Umbilical cord (tissue), 2 donors: ENCODE measurements at places on chromosomes 1 and 21.

DNA sequence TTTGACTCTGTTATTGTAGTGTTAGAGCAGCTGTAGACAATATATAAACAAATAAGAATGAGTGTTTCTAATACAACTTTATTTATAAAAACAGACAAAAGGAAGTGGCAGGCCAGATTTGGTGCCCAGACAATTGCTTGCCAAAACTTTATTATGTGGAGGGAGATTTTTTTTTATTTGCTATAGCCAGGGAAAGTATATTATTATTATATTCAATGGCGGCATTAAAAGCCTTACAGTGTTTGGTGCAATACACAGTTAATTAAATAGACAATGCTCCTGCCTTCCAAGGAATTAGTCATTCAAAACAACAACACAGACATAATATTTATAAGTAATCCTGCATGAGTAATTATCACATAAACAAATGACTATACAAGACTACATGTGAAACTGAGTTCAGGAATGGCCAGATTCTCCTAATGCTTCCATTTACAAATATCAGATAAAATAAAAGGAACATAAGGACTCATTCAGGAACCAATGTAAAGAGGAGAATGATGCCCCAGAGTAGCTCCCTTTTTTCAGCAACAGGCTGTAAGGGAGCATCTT, 10.6 kb upstream of the RC3H1 start:
- no peak for DNase-seq

DNA sequence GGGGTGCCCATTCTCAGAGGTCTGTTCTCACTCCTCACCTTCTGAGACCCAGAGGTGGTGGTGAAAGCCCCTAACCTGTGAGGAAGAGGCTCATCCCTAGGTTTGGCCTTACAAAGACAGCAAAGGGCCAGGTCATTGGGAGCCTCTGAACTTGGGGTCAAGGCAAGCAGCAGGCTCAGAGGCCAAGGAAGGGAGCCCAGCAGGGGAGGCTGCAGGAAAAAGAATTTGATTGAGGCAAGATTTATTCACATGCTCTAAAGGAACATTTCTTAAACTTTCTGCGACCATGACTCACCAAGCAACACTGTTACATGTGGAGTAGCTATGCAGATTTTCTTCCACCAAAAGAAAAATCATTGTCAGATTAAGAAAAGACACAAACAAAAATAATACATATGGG, 132.5 kb upstream of the SYT6 start:
- peak; percentile 62 for DNase-seq

DNA sequence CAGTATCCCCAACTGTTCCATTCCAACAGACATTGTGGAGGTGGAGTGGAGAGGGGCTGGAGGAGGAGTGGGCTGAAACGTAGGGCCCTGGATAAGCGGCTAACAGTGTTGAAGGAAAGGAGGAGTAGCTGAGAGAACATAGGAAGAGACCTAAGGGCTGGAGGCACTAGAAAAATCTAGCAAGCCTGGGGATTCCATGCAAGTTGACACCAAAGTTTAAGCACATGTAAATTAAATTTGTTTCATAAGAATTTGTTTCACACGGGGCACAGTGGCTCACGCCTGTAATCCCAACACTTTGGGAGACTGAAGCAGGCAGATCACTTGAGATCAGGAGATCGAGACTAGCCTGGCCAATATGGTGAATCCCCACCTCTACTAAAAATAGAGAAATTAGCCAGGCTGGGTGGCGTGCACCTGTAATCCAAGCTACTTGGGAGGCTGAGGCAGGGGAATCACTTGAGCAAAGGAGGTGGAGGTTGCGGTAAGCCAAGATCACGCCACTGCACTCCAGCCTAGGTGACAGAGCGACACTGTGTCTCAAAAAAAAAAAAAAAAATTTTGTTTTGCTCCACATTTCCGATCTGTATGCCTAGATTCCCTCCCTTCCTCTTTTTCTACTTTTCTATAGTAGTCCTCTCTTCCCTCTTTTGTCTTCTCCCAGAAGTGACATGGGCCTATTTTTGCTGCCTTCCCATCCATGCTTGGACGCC, 530 bp upstream of the CD244 start:
- DNase-seq: no peak

DNA sequence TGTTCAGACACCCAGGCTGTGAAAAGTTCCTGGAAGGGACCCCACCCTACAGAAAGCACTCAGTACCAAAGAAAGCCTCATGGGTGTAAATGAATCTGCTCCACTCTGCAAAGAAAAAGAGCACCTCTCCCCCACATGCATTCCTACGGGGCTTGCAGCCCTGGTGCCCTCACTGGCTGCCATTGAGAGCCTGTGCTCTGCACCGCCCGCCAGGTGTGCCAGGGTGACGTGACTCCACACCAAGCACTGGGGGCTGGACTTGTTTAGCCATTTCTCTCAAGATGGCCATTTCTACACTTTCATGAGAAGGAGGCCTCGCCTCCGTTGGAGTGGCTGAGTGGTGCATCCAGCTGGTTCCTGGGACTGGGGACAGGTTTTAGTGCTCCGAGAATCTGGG, 380.5 kb upstream of the VAMP3 start:
- no peak for DNase-seq

- DNase-seq: no peak
Measured at GRCh38 chr1:35439626-35440025, 117.6 kb downstream of the KIAA0319L start.

GRCh38 chr1:169124459-169124858, 18.0 kb downstream of the ATP1B1 start:
- peak; percentile 70 for DNase-seq

DNA sequence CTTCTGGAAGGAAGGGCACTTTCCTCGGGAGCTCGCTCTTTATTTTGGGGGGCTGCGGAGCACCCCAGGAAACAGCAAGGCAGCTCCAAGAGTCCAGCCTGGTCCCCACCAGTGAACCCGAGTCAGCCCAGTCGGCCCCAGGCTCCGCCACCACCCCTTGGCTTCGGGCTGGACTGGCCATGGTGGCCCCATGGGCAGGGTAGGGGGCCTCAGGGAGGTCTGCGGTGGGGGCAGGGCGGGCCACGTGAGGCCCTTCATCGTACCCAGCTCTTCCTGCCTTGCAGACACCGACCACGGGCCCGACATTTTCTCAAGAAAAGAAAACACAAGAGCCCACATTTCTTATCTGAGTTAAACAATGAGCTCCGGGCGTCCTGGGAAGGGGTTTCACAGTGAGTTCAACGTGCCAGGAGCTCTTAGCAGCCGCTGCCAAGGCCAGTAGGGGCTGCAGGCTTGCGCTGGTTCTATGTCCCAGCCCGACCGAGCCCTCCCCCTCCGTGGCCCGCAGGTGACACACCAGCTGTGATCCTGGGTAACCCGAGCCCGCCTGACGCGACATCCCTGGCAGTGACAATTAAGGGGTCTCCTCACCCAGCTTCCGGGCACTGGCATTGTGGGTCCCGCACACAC, 66.2 kb downstream of the PRDM16 start:
- DNase-seq: no peak
